CD14-positive monocyte (primary cell): ENCODE measurements at places on chromosomes 7 and 10. TPM values are rescaled to one million over a fixed set of nuclear protein-coding genes. Genes with fewer than 3 reads are reported as not detected.

DTX2 gene
- polyA plus RNA-seq: 11.3 TPM

DNA sequence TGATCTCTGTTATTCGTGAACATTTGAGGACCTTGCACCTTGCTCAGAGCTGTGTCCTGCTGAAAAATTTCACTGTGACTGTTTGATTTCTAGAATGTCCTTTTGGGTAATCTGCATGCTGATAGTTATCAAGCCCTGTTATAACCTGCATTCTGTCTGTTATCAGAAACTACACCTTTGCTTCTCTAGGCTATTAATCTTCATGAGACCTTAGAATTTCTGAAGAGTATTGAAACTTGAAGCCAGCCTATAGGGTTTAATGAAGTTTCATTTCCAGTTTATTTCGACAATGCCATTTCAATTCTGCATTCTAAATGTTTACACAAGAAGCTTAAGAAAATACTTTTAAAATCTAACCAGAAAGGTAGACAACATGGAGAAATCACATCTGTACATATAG, 856.2 kb downstream of the SORCS1 start:
- H3K4me3 ChIP-seq: no peak overlapping the region
- DNase-seq: no peak
- no peak overlapping the region for H3K27ac ChIP-seq

- no peak for DNase-seq
- H3K27me3 ChIP-seq: no peaks in the 10 kb centered on the region
- no peak overlapping the region for H3K27ac ChIP-seq
- no peak overlapping the region for H3K4me3 ChIP-seq
- no peaks in the 10 kb centered on the region for H3K36me3 ChIP-seq
Observed at GRCh38 chr10:132373241-132373955, 23.6 kb upstream of the PWWP2B start.

GRCh38 chr7:66921918-66922486, 977 bp downstream of the TMEM248 start:
- H3K4me3 ChIP-seq: peak overlapping the region; percentile 93
- H3K27ac ChIP-seq: peak overlapping the region; percentile 61
- peaks cover 16% of the 10 kb centered on the region for H3K4me1 ChIP-seq
- peak; percentile 31 for DNase-seq
- peaks cover 3% of the 10 kb centered on the region for H3K36me3 ChIP-seq

- DNase-seq: no peak
- no peaks in the 10 kb centered on the region for H3K36me3 ChIP-seq
- no peaks in the 10 kb centered on the region for H3K4me1 ChIP-seq
- H3K27ac ChIP-seq: no peak overlapping the region
- no peak overlapping the region for H3K4me3 ChIP-seq
Observed at GRCh38 chr7:24727154-24728120, 29.8 kb downstream of the GSDME start.

DNA sequence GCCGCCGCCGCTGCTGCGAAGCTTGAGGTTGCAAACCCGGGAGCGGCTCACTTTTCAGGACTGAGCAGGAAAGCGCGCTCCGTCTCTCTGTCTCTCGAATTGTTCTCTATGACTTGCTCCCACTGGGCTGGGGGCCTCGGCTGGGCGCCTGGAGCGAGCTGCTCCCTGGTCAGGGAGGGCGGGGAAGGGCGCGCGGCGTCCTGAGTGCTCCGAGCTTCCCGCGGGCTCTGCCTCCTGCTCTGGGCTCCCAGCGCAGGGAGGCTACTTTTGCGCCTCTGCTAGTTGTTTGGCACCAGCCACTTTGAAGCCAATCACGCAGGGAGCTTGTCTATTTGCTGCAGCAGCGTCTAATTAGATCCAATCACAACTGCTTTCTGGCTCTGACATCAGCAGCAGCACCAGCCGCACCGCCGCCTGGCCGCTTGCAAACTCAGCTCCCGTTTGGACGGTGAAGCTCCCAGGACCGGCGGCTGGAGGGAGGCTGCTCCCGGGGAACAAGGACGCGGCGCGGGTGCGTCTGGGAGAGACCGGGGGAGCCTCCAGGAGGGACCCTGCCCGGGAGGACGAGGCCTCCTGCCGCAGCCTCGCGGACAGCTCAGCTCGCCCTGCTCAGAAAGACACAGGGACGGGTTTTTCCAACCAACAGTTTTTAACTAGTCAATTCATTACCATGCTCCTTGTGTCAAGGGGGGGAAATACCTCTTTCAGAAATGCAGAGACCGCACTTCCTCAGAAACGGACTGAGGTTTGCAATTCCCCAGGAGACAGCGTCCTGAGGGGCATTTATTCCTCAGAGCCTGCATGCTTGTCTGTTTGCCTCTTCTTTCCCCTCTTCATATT, at the start of gene ADARB2:
Gene ADARB2, minus strand, starts transcription at position 304 of the 840 bp plus-strand sequence.
- no peak within 1 kb of the TSS for H3K4me3 ChIP-seq
- H3K27me3 ChIP-seq: peaks cover 66% of the 10 kb centered on the region
- H3K36me3 ChIP-seq: no peaks in the 10 kb centered on the region
- H3K4me1 ChIP-seq: no peaks in the 10 kb centered on the region

GRCh38 chr7:137074391-137075030, 206.1 kb downstream of the CHRM2 start:
- no peak overlapping the region for H3K27ac ChIP-seq
- H3K4me1 ChIP-seq: no peaks in the 10 kb centered on the region
- H3K4me3 ChIP-seq: no peak overlapping the region
- no peaks in the 10 kb centered on the region for H3K27me3 ChIP-seq
- DNase-seq: no peak

DNA sequence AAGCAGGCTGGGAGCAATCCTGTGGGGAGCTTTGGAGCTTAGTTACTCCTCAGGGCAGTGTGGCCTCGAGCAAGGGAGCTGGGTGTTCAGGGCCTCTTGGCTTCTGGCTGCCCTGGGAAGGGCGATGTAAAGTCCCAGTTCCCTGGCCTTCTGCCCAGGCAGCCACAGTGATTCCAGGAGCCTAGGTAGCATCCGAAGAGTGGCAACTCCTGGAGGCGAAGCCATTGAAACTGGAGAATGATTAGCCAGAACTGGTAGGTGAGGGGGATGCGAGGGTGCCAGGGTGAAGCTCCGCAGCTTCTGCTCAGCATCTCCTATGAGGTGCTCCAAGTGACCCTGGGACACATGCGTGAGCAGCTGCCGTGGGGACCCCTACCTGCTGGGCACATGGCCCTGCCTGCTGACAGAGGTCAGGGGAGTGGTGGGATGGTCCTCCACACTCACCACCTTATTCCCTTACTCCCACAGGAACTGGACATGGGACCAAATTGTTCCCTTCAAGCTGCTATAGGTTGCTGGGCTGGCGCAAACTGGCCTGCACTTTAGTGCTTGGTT, 7.8 kb upstream of the GDF2 start:
- no peak for DNase-seq
- H3K27ac ChIP-seq: no peak overlapping the region
- H3K4me3 ChIP-seq: no peak overlapping the region
- no peaks in the 10 kb centered on the region for H3K27me3 ChIP-seq
- H3K4me1 ChIP-seq: no peaks in the 10 kb centered on the region

- no peaks in the 10 kb centered on the region for H3K4me1 ChIP-seq
- no peaks in the 10 kb centered on the region for H3K36me3 ChIP-seq
- no peak overlapping the region for H3K4me3 ChIP-seq
- no peak for DNase-seq
- H3K27me3 ChIP-seq: peaks cover 2% of the 10 kb centered on the region
Observed at GRCh38 chr7:24227603-24228359, 56.2 kb upstream of the NPY start.
